NCI-H510A (cell line): ENCODE measurements at places on chromosomes 12 and 14.

DNA sequence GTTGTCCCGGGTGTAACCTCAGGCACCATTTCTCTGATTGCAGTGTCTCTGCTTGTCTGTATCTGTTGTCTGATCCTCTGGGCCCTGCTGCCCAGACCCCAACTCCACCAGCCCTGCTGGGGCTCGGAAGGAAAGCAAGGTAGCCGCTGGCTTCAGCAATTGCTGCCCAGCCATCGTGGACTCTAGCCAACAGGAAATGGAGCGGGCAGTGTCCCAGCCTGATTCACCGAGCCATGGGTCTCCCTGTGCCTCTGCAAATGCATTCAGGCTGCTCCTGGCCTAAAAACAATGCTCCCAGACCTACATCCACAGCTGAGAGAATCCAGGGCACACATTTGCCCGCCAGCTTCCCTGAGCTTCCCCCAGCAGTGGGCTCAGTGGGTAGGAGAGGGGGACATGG is 9.2 kb downstream of the TUNAR start:
- no peak for DNase-seq

DNA sequence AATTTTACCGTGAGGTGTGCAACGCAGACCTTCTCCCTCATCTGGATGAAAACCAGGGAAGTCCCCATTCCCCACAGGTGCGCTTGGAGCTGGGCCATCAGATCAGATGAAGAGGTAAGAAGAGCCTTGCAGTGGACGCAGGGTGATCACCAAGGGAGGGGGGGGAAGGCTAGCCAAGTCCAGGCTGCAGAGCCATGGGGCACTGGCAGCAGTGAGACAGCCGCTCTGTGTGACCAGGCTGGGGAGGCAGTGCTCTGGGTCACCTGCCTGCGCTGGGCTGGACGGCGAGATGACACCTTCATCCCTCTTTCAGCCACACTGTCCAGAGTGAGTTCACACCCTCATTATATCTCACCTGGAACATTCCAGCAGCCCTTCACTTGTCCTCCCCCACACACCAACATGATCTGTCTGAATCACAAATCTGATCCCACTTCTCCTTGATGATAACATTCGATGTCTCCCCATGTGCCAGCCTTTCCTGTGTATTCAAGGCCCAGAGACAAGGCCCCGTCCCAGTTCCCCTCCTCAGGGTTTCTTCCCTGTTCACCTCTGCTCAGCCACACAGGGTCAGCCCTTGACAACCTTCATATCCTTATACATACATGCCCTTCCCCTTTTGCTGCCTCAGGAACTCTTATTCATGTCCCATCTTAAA is 65.9 kb upstream of the VASH1 start:
- no peak for DNase-seq

DNA sequence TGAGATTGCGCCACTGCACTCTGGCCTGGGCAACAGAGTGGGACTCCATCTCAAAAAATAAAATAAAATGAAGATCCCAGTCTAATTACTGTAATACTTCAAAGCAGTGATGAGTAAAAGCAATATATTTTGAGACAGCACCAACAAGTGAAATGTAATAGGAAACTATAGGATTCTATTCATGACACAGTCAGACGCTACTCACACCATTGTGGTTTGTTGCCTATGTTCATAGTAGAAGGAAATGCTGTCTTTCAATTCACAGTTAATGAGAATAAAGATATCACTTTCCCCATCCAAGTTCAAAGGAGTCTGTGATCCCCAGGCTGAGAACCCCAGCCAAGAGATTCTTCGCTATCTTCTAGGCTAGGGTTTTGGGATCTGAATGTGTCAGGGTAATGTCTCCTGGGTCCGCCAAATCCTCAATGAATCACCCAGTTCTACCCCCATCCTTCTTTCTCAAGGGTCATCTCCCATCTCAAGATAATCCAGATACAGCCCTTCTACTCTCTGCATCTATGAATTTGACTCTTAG is 16.6 kb upstream of the DTX1 start:
- DNase-seq = no peak

DNA sequence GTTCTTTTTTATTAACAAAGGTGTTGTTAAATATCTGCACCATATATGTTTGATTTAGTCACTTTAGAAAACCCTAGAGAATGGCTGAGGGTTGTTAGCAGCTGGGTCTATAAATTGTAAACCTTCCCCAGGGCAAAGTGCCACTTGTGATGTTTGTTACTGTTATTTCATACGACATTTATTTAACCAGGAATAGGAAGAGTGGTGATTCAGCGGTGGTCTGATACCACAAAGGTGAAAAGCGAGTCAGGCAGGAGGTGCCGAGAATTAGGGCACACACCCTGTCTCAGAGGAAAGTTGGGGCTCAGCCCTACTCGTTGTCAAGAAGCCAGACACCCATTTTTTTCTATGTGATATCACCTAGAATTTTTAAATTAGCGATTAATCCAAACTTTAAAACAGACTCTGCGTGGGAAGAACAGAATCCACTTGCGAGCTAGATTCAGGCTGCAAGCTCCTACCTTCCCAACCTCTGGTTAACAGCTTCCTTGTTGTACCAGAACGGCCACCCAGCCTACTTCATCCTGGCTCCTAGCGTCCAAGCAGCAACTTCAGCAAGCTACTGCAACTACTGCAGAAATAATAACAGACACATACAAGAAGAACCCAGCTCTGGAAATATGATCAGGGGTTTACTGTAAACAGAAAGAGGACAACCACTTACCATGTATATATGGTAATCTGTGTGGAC is 126.7 kb downstream of the TMEM132D start:
- DNase-seq = peak; percentile 61

DNA sequence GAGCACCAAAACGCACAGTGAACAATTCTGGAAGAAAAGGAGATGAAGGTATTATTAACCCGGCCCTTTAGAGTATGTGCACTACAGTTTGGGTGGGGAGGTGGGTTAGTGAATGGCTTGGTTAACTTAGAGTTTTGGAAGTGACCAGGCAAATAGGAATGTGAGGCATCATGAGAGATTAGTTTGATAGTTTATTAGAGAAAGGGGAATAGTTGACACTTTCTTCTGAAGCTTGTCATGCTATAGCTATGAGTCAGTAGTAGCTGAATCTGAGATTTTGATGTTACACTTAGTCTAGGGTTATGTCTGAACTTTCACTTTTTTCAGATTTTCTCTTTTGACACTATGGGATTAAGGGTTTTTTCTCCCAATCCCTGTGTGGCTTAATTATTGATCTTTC is 567.2 kb downstream of the SNAPC1 start:
- DNase-seq = no peak

DNA sequence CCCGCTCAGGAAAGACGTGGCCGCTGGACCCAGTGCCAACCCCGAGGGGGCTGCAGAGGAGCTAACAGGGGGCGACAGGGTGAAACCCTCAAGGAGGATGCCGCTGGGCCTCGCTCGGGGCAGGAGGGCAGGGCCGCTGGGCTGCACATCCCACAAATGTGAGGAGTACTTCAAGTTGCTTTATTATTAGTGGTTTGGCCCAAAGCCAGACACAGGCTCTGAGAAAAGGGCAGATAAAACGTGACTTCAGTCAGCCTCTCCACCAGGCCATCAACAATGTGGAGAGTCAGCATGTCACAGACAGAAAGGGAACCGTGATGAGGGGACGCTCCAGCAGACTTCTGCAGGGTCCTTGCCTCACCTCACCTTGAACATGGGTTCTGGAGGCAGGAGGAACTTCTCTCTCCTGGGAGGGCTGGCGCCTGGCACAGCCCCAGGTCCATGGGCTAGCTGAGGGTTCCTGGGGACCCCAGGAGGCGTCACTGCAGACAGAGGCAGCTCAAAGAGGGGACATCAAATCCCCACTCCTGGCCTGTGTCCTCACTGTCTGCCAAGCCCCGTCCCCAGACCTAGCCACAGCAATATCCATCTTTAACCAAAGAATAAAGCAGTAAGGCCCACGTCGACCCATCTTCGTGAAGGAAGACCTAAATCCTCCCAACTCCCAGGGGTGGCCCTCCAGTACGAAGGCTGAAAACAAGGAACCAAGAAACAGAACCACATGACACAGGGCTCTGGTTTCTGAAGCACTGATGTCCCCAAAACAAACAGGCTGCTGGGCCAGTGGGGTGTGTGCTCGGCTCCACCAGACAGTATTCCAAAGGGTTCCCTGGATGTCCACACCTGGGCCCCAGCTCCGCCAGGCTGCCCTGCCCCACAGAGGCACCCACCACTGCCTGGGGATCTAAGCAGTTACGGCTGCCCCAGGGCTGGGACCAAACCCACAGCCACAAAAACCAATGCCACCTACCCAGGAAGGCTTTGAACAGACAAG is 35.1 kb downstream of the CCDC85C start:
- peak; percentile 72 for DNase-seq

DNA sequence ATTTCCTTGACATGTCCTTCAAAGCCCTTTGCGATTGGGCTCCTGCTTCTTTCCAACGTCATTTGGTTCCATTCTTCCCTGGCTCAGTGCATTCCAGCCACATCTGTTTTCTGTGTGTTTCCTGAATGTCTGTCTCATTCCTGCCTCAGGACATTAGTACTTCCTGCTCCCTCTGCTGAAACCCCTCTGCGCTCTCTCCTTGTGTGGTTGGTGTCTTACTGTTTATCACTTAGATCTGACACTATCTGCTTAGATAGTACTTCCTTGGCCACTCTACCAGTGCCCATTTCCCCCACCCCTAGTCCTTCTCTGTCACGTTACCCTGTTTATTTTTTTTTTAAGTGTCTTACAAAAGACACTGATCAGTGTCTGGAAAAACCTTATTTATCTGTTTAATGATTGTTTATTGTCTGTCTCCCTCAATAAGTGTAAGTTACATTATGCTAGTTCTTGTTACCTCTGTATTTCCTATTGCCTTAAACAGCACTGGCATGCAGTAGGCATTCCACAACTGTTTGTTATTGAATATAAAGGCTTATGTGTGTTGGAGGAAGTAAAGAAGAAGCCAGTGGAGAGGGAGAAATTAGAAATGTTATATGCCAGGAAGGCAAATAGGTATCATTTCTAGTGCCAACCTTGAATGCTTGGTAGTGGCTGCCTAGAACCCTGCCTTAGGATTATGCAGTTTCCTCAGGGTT is 21.5 kb downstream of the DYRK2 start:
- DNase-seq = no peak

DNA sequence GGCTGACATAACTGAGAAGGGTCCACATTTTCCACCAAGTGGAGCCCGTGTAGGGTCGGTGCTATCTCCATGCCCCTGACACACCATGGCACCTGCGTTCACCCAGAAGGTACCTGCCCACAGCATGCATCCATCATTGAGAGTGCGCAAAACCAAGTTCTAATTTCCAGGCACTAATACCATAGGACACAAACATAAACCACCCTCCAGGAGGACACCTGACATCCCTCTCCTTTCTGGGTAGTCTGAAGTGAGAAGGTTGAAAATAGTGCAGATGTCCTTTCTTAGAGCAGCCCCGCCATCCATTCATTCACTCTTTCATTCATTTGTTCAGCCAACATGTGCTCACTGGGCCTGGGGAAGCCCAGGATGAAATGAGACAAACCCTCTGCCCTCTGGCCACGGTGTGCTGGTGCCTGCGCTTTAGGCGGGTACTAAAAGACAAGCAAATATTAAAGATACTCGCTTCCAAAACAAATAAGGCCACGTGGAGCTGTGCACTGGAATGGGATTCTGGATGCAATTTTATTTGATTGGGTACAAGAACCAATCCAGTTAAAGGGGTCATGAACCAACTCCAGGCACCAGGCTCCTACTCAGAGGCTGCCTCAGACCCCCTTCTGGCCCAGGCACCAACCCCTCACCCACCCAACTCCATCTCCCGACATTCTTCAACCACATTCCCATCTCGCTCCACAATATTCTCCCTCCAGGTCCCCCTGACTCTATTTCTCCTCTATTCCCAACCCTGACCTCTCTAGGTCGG is 1.2 kb downstream of the TTC7B start:
- DNase-seq = no peak

- no peak for DNase-seq
Observed at GRCh38 chr12:100399095-100399494, 42.2 kb downstream of the SLC17A8 start.

GRCh38 chr12:106342397-106343213 is 14.9 kb upstream of the POLR3B start:
- DNase-seq = no peak

GRCh38 chr12:4088451-4088850 is 185.1 kb upstream of the CCND2 start:
- DNase-seq = no peak

DNA sequence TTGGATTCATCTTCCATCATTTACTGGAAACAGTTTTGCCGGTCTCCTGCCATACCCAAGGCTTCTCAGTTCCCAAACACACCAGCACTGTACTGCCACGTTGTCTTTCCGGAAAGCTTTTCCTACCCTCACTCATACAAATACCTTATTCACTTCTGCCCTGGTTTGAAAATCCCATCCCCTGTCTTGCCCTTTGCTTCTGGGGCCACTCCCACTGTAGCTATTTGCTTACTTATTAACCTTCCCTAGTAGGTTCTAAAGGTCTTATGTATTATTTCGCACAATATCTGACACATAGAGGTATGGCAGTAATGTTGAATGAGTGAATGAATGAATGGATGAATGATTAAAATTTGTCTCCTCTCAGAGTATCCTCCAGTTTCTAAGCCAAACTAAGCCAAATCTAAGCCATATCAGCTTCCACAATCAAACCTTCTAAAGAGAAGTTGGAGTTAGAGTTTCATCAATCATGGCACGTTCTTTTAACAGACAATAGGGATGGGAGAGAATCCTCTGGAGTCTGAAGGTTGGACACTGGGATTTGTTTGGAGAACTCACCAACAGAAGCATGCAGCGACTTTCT is 18.6 kb downstream of the TSPAN8 start:
- DNase-seq = no peak

DNA sequence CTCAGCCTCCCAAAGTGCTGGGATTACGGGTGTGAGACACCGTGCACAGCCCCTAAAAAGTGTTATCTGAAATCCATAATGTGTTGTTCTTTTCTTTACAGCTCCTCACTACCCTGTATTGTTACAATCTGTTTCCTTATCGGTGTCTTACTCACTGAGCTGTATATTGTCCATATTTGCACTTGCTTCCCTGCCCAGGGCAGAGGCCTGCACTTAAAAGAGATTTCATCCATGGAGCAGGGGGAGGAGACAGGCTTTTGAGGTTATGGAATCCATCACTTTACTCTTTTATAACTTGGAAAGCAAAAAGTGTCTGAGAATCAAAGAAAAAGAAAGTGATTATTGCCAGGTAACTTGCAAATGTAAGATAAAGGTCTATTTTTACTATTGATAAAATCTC is 251.0 kb downstream of the DIO2 start:
- DNase-seq = no peak
